ENCODE measurements at places on chromosomes 7 and 10. TPM values are rescaled to one million over a fixed set of nuclear protein-coding genes. Genes with fewer than 3 reads are reported as not detected.
A peak's percentile ranks its signal among the peaks of the same experiment; 100 is the strongest.

- no peak for DNase-seq
Measured at GRCh38 chr7:84447636-84448293, 253.2 kb upstream of the SEMA3A start.

DNA sequence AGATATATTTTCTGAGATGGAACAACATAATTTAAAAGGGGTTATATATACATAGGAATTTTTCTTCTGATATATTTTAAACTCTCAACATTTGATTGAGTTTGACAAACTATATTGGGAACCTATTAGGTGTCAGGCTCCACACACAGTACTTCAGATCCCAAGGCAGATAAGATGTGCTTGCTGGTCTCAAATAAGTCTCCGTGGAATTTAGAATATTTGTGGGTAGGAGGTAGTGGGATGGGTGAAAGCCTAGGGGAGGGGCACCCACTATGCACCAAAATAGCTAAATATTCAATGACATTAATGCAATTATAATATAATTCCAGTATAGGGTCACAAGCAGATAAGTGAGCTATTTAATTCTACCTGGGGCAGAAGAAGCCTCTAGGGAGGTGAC, 81.5 kb downstream of the ARL4A start:
- DNase-seq, result no peak

DNA sequence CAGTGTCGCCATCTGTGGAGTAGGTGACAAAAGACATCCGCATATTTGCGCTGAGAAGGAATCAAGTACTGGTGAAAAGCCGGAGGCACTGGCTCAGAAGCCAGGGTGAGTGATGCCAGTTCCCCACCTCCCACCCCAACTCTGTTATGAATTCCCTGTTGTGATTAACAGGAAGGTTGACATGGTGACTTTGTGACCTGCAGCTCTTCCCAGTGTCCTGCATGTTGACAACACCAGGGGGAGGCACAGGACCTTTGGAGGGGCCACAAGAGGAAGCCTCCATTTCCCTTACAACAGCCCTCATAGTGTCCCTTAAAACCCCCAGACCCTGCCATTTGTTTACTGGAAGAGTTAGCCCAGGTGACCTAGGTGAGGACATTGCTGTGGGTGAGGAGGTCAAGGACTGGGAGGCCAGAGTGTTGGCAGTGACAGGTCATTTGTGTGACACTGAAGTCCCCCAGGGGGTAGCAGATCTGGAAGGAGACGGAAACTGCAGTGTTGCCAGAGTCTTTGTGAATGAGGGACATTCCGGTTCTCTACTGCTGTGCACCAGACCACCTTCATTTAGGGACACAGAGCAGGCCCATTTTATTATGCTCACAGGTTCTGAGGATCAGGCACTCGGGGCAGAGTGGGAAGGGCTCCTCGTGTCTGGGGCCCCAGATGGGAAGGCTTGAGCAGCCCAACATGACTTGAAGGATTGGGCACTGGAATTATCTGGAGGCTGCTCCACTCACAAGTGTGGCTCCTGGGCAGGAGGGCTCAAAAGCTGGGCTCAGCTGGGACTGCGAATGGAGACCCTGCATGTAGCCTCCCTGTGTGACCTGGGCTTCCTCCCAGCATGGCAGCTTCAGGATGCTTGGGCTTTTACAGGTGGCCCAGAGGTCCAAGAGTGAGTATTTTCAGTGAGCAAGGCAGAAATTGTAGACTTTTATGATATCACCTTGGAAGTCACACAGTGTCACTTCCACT, 13.0 kb upstream of the ANTXRL start:
- DNase-seq, result peak; percentile 81

DNA sequence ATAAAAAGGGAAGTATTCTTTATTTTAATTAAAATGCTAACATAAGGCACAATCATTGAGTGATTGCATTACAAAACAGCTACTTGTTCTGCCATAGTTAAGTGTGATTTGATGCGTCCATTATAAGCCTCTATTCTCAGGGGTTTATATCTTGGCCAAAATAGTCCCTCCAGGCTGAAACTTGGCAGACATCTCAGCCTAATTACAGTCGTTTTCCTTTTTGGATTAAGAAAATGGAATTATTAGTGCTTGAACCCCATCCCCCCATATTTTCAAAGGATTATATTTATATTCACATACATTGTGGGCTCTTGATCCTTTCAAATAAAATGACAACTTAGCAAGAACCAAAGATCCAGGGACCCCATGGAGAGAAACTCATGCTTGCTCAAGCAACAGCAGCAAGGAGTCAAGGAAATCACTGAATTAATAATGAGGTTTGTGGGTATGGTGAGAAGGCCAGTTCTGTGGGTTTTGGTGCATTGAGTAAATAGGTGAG, 66.7 kb upstream of the NEUROD6 start:
- no peak for DNase-seq

DNA sequence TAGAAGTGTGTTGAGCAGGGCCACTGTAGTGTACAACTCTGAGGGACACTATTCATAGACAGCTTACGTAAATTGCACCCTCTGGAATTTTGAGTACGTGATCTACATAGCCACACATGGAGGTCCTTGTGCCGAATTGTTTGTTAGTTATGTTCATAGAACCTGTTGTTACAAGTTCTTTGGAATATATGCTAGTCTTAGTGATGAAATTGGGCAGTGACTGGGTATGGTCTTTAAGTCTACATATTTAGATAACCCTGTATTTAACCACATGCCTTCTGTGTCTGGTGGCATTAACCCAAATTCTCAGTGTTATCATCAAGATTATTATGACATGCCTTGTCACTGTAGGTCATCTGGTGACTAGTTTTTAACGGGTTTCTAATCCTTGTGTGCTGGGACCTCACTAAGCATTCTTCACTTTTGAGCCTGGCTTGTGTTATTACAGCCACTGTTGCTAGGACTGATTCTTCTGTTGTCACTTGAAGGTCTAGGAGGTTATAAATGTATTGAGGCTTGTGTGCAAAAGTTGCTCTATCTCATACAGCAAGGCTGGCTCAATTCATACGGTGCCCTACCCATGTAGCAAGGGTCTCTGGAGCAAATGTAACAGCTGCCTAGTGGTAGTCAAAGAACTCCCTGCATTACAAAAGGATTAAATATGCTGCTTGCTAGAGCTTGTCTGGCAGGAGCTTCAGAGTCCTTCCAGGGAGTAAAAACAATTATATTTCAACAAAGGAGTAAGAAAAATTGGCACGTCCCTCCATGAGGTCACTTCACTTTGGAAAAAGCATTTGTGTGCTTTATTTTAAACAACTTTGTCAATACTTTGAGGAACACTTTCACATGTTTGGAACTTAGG, 65.4 kb downstream of the CDK14 start:
- peak; percentile 58 for DNase-seq

GRCh38 chr10:71080381-71081228, 131.8 kb upstream of the UNC5B start:
- peak; percentile 32 for DNase-seq

- no peak for DNase-seq
Measured at GRCh38 chr10:44357023-44357540, 27.8 kb downstream of the CXCL12 start.

DNA sequence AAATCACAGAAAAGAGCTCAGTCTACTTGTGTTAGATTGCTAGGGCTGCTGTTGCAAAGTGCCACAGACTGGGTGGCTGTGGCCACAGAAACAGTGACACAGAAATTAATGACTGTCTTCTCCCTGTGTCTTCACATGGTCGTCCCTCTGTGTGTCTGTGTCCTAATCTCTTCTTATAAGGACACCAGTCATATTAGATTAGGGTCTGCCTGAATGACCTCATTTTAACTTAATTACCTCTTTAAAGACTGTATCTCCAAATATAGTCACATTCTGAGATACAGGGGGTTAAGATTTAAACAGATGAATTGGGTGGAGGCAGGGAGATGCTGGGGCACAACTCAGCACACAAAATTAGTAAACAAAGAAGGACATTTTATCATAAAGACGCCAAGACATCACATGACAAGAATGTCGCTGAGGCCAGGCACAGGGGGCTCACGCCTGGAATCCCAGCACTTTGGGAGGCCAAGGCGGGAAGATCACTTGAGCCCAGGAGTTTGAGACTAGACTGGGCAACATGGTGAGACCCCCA, 23.3 kb upstream of the PARD3 start:
- DNase-seq, result no peak

- no peak for DNase-seq
Measured at GRCh38 chr7:106808967-106809635, 56.0 kb upstream of the PIK3CG start.

GRCh38 chr10:88194041-88194887, 330.8 kb downstream of the PTEN start:
- no peak for DNase-seq

DNA sequence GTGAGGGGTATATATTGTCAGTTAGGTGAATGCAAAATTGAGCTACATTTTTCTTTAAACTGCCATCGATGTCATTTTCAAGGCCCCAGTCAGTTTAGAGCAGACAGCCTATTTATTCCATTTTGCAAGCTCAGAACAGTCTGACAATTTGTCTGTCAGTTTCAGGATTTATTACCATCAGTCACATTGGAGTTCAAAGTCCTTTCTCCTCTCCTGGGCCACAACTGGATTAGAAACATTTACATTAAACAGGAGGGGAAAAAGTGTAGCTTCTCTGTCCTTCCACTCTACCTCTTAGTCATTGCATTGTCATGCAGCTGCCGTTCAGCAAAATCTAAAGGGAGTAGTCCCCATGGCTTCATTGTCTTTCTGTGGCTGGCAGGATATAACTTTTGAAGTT, 3.5 kb upstream of the GHITM start:
- no peak for DNase-seq

- DNase-seq, result no peak
Measured at GRCh38 chr7:126022452-126022851, 1092.8 kb upstream of the POT1 start.

ELN gene
- 1.3 TPM for total RNA-seq

EIF5AL1 gene
- 0.23 TPM for total RNA-seq

GNGT1 gene
- not detected for total RNA-seq

INPP5F gene
- 75.6 TPM for total RNA-seq

LIPN gene
- total RNA-seq, result not detected

CYP3A5 gene
- 0.38 TPM for total RNA-seq

JAKMIP3 gene
- total RNA-seq, result 6.4 TPM

All from endodermal cell (in vitro differentiated cells).